ENCODE measurements at places on chromosomes 7 and 10.

GRCh38 chr7:133678137-133678814 lies 425.4 kb downstream of the EXOC4 start:
- DNase-seq = no peak

- no peak for DNase-seq
Measured at GRCh38 chr7:152006336-152006735, 19.1 kb upstream of the GALNT11 start.

DNA sequence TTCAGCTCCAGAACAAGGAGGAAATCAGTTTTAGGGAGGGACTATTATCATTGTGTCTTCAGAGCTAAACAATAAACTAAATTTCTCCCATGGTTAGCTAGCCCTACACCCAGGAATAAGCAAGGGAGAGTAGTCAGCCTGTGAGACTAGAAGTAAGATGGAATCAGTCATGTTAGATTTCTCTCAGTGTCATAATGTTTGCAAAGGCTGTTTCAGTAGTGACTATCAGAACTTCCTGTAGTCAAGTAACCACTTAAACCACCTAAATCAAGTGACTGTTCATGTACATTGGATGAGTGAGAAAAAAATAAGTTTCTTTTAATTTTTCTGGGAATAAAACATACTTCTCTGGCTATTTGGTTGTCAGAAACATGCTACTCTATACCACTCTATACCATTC lies 121.6 kb downstream of the KCND2 start:
- DNase-seq = no peak

DNA sequence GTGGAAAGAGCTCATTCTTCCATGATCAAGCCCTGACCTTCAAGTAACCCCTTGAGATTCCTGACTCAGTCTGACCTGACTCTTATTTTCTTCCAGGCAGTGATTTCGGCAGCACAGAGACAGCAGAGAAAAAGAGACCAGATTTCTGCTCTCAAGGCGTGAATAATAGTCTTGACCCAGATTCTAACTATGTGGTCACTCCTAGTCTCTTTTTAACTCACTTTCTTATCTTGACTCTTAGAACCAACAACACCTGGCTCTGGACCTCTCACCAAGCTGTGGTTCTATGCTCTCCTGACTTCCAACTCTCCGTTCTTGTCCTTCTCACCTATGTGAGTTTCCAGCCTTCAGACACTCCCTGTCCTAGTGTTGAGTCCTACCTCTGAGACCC lies 36.9 kb upstream of the KDM7A start:
- no peak for DNase-seq

DNA sequence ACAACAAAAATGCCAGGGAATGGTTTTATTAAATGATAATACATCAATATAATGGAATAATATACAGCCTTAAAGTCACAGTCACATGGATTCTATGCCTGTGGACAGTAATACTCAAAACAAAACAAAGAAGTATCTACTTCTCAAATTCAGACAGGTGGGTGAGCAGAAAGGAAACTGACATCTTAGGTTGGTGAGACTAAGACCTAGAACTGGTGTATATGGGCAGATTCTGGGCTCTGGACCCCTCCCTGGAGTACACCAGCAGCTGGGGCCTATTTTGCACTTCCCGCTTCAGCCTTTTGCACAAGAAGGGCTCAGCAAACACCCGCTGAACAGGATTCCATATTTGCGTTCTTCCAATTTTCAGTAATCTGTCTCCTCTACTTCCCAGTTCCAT lies 5.4 kb upstream of the FIS1 start:
- DNase-seq = no peak

GRCh38 chr10:73629165-73629564 lies 12.1 kb downstream of the MYOZ1 start:
- no peak for DNase-seq

DNA sequence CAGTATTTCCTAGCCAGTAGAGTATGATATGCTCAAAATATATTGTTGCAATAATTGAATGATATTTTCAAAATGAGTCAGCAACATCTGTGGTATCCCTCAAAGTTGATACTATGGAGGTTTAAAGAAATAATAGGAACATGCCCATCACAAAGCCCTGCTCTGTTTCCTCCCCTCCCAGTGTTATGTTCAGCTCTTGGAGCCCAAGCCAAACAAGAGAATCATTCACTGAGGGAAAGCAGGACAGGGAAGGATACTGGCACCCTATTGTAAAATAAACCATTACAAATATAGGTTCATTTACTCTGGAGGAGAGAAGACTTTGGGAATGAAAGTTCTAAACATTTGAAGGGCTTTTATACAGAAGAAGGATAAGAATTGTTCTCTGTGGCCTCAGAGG lies 37.6 kb downstream of the SORCS3 start:
- no peak for DNase-seq

GRCh38 chr7:32273297-32273696 lies 203.1 kb upstream of the PDE1C start:
- no peak for DNase-seq

All from NCI-H1105 (cell line).